ENCODE measurements at places on chromosomes 7 and 10.

DNA sequence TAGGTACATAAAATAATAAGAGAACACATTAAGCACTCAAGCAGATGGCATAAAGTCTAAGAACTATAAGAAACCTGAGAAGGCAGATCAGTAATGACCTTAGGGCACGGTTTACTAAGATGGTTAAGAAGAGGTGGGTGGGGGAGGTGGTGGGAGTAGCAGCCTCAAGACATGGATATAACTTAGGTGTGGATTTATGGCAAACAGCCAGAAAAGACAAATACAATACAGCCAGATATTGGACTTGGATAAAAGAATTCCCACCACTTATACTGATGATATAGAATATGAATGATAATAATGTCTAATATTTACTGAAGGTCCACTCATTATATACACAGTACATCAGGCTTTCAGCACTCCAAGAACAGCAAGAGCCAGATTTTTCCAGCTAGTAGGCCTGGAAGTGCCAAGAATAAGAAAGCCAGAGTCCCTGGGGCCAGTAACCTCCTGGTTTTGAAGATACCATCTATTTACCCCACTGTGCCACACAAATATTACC lies 11.9 kb downstream of the DPY19L1 start:
- no peak for DNase-seq

DNA sequence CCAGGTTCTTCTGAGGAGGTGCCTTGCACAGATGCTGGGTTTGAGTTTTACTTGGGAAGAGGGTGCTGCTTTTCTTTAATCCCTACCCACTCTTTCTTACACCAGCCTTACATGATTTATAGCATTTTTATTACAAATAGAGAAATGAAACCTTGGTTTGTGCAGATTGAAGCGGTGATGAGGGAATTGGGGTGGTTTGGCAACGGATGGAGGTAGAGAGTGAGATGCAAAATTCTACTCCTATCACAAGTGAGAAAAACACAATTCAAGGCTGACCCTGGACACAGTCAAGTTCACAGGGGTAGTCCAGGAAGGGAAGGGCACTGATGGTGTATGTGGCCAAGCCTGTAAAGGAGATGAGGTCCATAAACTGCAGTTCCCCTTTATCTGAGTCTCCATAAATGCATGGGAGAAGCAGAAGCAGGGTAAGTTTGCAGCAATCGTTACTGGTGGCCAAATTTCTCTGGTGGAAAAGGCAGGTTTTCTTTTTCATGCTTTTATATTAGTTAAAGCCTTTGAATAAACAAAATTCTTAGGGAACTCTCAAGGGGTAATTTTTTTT lies 214.3 kb downstream of the JAZF1 start:
- no peak for DNase-seq

- no peak for DNase-seq
These were observed 3.0 kb downstream of the GUSB start for GRCh38 chr7:65978891-65979582.

DNA sequence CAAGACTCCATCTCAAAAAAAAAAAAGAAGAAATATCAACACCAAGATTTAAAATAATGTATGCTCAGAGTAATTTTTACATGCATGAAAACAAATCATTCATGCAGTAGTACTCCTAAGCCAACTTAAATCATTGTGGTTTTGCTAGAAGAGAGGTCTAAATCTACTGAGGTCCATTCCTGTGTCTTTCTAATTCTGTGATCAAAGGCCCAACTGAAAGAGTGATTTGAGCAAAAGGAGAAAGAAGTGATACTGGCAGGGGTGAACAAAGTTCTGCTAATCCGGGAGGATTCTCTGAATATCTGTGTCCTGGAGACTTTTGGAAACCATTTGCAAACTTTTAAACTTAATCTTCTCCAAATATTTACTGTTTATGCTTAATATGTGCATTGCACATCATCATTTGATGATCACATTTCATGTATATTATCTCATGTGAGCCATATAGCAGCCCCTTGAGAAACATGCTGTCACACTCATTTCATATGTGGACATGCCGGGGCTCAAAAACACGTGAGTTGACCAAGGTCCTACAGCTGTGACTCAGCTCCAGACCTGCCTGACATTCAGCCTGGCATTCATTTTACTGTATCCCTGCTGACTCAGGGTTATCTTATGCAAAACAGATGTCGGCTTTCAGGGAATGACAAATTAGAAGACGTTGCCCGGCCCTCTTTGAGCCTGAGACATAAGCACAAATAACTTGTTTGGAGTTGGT lies 76.4 kb downstream of the FAM107B start:
- DNase-seq: no peak

GRCh38 chr7:149662591-149663095 lies 110.7 kb downstream of the ZNF467 start:
- DNase-seq: peak; percentile 1

- no peak for DNase-seq
These were observed 478.9 kb downstream of the PTPRN2 start for GRCh38 chr7:158108646-158109293.

DNA sequence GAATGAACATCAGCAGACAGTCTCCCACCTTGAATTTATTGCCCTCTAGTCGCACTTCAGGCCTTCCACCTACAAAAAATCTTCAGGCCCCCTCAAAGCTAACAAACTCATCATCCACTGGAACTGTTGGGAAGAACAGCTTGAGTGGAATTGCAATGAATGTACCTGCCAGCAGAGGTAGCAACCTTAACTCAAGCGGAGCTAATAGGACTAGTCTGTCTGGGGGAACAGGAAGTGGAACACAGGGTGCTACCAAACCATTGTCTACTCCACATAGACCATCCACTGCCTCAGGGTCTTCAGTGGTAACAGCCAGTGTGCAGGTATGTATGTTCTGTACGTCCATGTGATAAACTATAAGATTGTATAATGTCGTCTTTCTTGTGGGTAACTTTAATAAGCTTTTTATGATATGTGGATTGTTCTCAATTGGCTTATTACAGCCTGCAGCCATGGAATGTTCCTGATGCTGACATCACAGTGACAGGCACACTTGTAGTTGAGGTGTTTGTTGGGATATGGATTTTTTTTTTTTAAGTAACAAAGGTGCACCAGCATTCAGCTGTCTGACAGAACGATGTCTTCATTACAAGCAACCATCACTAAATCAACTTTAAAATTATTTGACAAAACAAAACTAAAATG lies 53.3 kb downstream of the UBN2 start:
- DNase-seq: no peak

DNA sequence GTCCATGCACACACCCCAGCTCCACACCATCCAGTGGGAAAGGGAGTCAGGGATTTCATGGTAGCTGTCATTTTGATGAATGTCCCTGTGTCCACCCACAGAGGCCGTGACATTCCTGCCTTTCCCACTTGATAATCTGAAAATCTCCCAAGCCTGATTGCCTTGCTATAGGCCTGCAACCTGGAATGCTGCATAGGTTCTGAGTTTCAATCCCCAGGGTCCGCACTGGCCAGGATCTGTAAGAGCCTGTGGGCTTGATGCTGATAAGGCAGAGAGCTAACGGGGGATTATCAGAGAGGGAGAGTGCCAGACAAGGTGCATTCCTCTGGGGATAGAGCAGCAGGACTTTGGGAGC lies 57.5 kb downstream of the RBM20 start:
- DNase-seq: no peak

GRCh38 chr7:105934572-105935185 lies 28.4 kb upstream of the CDHR3 start:
- DNase-seq: no peak

- DNase-seq: no peak
These were observed 846 bp downstream of the MINPP1 start for GRCh38 chr10:87505366-87506111.

All from NCI-H187 (cell line).